ENCODE measurements at places on chromosomes 5 and 9. TPM values are rescaled to one million over a fixed set of nuclear protein-coding genes. Genes with fewer than 3 reads are reported as not detected.

Gene BHMT2
- not detected for total RNA-seq

Gene PCDHA1
- not detected for total RNA-seq

Gene COL5A1
- total RNA-seq = 0.09 TPM

DNA sequence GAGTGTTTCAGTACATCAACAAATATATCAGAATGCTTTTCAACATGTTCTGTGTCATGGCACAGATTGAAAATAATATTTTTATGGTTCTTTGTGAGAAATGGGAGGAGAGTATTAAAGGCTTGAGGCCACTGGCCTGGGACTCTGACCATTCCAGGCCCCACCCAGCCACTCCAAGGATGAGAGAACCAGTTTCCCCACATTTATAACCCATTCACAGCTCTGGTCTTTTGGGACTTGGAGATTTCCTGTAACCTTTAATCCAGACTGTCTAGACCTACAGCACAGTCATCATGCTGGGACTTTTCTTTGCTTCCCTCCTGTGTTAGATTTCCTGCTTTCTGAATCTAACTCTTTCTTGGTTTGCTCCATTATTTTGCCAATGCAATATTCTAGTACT lies 389.6 kb downstream of the KIAA0825 start:
- H3K4me1 ChIP-seq = peaks cover under 1% of the 10 kb centered on the region
- no peak overlapping the region for H3K27ac ChIP-seq
- no peak overlapping the region for H3K4me3 ChIP-seq
- peaks cover 1% of the 10 kb centered on the region for H3K36me3 ChIP-seq
- no peak for DNase-seq

- peaks cover 2% of the 10 kb centered on the region for H3K4me1 ChIP-seq
- no peak overlapping the region for H3K27ac ChIP-seq
- no peaks in the 10 kb centered on the region for H3K27me3 ChIP-seq
- no peak overlapping the region for H3K4me3 ChIP-seq
Observed at GRCh38 chr5:172931001-172931536, 28.2 kb upstream of the RPL26L1 start.

GRCh38 chr5:132281856-132282614 lies 12.2 kb upstream of the SLC22A4 start:
- H3K27me3 ChIP-seq = peaks cover 10% of the 10 kb centered on the region
- H3K4me1 ChIP-seq = no peaks in the 10 kb centered on the region
- no peak overlapping the region for H3K4me3 ChIP-seq
- no peak overlapping the region for H3K27ac ChIP-seq
- DNase-seq = peak; percentile 31
- H3K36me3 ChIP-seq = no peaks in the 10 kb centered on the region
